AG09309 (cell line): ENCODE measurements at places on chromosomes 12 and 14.

DNA sequence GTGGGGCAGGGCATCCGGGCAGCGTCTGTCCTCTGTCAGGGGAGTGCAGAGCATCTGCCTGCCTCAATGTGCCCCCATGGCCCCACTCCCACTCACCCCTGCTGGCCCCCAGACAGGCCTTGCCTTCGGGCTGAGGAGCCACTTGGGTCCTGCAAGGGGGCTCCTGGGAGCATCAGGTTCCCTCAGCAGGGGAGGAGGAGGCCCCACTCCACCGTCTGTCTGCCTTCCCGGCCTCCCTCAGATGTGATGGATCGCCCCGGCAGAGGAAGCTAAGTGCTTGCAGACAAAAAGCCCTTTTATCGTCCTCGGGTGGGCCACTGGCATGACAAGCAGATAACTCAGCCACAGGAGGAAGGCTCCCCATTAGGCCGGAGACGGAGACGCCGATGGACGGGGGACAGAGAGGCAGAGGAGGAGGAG lies 35.1 kb downstream of the NCOR2 start:
- no peak for DNase-seq

GRCh38 chr12:52790427-52791270 lies 5.3 kb downstream of the KRT3 start:
- no peak for DNase-seq

GRCh38 chr12:121248622-121249021 lies 38.7 kb downstream of the P2RX4 start:
- DNase-seq, result no peak

- no peak for DNase-seq
These were observed 230.8 kb upstream of the NPAS3 start for GRCh38 chr14:32707742-32708500.

- DNase-seq, result no peak
These were observed 1.3 kb upstream of the P3H3 start for GRCh38 chr12:6826734-6827436.

- DNase-seq, result no peak
These were observed 26.5 kb upstream of the SMOC1 start for GRCh38 chr14:69852531-69853321.

GRCh38 chr12:19409376-19409775 lies 29.9 kb upstream of the AEBP2 start:
- no peak for DNase-seq

DNA sequence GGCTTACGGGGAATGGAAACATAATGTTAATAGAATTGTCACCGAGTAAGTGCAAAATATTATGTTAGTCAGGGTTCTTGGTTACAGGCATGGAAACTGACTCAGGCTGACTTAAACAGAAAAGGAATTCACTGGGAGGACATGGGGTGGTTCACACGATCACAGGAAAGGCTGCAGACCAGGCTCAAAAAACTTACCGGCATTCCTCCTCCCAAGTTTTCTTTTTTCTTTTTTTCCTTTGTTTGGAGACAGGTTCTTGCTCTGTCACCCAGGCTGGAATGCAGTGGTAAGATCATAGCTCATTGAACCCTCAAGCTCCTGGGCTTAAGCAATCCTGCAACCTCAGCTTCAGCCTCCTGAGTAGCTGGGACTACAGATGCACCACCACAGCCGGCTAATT lies 11.9 kb upstream of the UBE2N start:
- peak; percentile 20 for DNase-seq

DNA sequence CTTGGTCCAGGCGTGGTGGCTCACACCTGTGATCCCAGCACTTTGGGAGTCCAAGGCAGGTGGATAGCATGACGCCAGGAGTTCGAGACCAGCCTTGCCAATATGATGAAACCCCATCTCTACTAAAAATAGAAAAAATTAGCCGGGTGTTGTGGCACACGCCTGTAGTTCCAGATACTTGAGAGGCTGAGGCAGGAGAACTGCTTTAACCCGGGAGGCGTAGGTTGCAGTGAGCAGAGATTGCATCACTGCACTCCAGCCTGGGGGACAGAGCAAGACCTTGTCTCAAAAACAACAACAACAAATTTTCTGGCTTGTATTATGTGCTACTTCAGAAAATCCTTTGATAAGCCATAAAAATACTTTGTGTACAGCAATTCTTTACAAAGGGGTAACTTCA lies 41.1 kb downstream of the LARP4 start:
- DNase-seq, result no peak

GRCh38 chr12:122230798-122231197 lies 4.9 kb upstream of the DIABLO start:
- DNase-seq, result no peak

- DNase-seq, result no peak
These were observed 310.4 kb downstream of the KCNC2 start for GRCh38 chr12:74899031-74899829.

GRCh38 chr12:7869137-7869536 lies 3.6 kb downstream of the SLC2A14 start:
- DNase-seq, result peak; percentile 46

DNA sequence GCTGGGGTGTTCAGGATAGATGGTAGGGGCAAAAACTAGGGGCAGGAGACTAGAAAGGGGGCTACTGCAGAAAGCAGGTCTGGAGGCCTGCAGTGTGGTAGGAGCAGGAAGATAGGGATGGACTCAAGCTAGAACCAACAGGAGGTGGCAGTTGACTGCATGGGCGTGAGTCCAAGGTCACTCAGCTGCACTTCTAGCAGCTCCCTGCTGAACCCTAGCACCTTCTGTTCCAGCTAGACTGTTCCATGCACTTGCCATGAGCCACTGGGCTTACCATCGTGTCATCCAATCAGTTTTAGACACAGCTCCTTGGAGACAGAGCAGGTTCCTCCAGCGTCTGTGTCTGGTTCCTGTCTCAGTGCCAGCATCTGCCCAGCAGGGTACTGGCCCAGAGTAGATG lies 11.3 kb upstream of the KRT8 start:
- no peak for DNase-seq

DNA sequence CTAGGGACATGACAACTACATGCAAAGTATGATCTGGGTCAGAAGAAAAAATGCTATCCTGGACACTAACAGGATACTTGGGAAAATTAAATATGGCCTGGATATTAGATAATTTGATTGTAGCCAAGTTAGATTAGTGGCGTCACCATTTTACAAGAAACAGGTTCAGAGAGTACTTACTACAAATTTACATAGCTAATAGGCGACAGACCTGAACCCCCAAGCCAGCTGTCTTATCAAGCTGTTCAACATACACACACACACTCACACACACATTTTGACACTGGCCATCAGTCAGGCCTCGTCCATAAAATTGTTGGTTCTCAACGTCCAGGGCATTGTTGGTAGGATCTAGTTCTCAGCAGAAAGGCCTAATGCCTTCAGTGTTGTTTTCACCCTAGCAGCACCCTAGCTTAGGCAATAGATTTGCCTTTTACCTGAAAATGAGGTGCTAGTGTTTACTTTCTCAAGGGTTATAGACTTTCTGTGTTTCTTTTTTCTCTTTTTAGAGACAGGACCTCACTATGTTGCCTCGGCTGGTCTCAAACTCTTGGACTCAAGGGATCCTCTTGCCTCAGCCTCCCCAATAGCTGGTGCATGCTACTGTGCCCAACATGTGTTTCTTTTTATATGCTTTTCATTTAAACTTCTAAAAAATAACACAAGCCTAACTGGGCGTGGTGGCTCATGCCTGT lies 3.3 kb upstream of the C14orf93 start:
- DNase-seq, result no peak

GRCh38 chr12:19110221-19110940 lies 19.2 kb upstream of the PLEKHA5 start:
- DNase-seq, result no peak

DNA sequence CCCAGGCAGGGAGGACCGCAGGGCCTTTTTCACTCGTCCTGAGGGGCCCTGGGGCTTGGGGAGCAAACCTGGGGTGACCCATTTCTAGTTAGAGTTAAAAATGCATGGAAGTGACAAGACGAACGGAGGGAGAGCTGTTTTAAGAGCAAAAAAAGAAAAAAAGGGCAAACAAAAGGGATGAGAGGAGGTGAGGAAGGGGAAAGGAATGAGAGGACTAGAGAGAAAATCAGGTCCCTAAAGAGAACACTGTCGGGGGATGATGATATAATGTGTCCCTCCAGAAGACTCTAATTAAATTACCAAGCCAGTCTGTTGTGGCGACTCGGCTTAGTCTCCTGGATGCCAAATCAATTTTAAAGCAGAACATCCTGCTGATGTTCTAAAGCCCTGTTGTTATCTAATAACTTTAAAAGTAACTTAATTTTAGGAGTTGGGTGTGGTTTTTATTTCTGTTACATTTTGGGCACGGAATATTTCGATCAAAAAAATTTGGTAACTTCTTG lies 1.1 kb downstream of the ANO6 start:
- no peak for DNase-seq

- no peak for DNase-seq
These were observed 51.5 kb downstream of the NINJ2 start for GRCh38 chr12:611721-612120.

DNA sequence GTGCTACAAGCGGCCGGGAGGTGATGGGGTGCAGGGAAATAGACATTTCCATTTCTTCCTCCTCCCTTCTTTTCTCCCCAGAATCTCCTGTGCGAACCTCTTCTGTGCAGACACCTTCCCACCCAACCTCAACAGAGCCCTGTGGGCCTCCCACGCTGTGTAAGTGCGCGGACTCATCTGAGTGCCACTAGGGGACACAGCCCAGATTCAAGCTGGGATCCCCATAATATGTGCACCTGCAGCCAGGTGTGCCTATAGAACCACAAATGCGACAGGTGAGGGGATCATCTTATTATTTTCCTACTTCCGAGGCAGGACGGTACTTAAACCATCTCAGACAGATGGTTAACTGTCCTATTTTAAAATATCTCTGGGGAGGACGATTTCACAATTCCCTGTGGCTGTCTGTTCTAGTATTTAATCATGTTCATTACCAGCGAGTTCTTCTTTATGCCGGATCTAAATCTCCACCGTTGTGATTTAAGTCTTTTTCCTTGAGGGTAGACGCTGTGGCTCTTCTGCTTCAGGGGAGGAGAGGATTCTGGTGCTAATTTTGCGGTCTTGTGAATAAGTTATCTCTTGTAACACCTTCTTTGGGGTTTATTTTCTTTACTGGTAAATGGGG lies 17.2 kb upstream of the CACNA1C start:
- DNase-seq, result no peak

DNA sequence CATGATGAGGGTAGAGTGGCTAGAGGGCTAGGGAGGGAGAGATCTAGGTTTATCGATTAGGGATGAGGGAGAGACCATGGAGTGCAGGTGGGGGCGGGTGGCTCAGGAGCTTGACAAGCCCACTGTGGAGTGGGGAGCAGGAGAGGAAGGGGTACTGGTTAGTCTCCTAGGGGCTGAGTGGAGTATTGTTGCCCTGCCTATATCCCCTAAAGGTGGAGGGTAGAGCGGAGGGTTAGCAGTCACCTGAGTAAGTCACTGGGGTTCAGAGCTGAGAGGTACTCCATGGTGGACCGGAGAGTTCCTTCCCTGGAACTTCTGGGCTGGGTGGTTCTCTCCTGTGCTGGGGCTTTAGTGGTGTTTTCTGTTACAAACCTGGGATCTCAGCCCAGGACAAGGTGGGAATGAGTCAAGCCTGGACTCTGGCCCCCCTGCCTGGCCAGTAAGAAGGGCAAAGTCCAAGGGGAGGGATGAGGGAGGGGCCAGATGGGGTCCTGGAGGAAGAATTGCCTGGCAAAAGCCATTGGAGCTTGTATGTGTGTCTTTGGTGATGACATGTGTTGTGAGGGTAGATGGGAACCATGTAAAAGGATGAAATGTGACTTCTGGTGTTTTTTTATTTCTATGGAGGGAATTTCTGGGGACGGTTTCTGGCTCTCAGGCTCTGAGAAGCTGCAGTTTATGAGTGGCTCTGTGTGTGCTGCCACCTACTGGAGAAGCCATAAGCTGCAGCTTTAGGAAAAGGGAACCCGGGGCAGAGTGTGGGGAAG lies at the start of gene CIDEB:
CIDEB (minus strand) TSS at position 403 of the 767 bp plus-strand sequence; CDS start at position 284, 119 bp downstream.
- DNase-seq, result no peak

- DNase-seq, result no peak
These were observed 94.3 kb downstream of the SLC25A21 start for GRCh38 chr14:37078131-37078530.

GRCh38 chr12:117724543-117724942 lies 244.2 kb downstream of the KSR2 start:
- no peak for DNase-seq

DNA sequence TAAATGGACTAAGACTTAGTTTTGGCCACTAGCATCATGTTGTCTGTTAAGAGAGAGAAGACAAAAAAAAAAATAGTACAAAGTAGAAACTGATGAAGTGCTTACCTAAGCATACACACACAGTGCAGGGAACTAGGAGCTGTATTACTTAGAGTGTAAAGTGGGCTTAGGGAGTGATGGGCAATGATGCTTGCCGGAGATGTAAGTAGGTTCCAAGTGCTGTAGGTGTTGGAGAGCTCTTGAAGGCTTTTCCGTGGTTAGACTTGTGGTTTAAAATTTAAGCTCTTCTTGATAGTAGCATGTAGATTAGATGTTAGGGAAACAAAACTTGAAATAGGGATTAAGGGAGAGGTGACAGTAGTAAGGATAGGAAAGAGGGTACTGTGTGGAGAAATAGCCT lies 34.7 kb downstream of the MIA2 start:
- DNase-seq, result no peak

DNA sequence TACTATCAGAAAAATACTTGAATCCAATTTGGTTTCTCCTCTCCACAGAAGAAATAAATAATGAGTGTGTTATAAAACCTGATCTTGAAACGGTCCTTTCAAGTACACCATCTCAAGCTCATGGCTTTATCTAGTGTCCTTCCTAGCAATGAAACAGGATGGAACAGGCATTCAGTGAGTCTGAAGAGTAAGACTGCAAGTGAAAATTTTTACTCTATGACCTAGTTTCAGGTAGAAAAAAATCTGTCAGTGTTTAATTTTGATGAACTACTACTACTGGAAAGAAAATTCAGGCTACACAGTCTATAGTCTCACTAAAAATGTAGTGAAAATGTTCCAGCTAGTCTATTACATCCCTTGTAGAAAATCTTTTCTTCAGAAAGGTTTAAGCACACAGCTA lies 7.7 kb downstream of the CBX5 start:
- no peak for DNase-seq

DNA sequence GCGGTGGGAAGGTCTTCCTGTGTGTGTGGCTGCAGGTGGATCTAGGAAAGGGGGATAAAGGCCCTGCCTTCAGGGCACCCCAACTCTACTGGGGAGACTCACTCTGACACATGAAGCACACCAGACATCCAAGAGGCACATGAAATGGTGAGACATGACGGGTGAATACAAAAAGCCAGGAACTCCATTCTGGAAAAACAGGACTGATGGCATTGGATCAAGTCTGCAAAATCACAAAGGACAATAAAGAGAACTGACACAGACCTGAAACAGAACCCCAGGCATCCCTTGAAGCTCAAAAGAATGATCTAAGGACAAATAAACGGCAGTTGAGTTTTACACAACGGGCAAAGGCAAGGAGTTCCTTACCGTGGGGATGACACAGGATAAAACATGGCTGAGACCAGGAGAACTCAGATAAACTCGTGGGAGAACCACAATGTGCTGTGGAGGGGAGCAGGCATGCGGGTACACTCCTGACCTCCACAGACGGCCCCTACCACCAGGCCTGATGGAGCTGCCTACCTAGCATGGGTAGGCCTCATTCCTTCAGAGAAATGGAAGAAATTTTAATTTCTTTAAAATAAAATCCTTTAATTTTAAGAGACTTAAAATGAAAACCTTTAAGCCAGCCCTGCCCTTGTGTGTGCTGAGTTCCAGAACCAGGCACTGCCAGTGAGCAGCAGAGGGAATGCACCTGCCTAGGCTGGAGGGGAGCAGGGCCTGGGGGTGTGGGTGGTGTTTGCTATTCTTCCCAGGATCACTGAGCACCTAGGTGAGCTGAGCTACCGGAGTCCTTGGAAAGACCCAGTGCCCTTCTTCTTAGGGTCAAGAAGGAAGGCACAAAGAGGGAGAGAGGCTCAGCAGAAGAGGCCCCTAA lies 100.1 kb downstream of the SINHCAF start:
- DNase-seq, result no peak
